ENCODE measurements at places on chromosomes 3 and 15.
A peak's percentile ranks its signal among the peaks of the same experiment; 100 is the strongest.

GRCh38 chr15:100253640-100254039, 88.1 kb downstream of the ADAMTS17 start:
- DNase-seq: no peak

- no peak for DNase-seq
Measured at GRCh38 chr15:40329804-40330203, 6.3 kb downstream of the INAFM2 start.

GRCh38 chr3:179652447-179653095, at the start of gene USP13:
Gene USP13 (plus strand): TSS chr3:179653040. CDS start chr3:179653226, 186 bp downstream.
- peak; percentile 88 for DNase-seq

DNA sequence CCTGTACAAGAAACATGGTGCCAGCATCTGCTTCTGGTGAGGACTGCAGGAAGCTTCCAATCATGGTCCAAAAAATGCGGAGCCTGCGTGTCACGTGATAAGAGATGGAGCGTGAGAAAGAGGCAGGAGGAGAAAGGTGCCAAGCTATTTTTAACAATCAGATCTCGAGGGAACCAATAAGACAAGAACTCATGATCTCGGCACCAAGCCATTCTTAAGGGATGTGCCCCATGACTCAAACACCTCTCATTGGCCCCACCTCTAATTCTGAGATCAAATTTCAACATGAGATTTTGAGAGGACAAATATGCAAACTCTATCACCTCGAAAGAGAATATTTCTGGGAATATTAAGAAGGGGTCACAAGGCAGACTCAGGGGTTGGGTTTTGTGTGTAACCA, 107.2 kb downstream of the PYDC2 start:
- DNase-seq: no peak

DNA sequence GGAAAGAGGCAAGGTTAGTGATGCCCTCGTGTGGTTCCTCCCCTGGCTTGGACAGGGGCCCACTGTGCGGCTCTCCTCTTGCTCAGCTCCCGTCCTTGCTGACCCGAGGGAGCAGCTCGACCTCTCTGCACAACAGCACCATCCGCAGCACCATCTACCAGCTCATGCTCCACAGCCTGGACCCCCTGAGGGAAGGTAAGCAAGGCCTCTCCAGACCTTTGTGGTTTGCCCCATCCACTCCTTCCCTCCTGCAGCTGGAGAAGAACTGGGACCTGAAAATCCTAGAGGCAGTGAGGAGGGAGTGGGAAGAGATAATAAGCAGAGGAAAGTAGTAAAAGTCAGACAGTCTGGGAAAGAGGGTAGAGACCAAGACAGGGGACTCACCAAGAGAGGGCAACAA, 17.8 kb downstream of the SLC24A1 start:
- no peak for DNase-seq

DNA sequence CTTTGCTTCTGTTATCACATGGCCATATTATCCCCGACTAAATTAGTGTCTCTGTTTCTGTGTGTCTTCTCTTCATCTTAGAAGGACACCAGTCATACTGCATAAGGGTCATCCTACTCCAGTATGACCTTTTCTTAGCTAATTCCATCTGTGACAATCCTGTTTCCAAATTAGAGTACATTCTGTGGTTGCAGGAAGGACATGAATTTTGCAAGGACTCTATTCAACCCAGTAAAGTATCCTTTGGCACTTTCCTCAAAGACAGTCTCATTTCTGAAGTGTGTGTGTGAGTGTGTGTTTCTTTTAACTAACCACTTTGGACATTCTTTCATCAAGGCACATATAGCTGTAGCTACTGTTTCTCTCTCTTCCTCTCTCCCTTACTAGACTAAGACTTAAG, 15.2 kb upstream of the MME start:
- DNase-seq: no peak

DNA sequence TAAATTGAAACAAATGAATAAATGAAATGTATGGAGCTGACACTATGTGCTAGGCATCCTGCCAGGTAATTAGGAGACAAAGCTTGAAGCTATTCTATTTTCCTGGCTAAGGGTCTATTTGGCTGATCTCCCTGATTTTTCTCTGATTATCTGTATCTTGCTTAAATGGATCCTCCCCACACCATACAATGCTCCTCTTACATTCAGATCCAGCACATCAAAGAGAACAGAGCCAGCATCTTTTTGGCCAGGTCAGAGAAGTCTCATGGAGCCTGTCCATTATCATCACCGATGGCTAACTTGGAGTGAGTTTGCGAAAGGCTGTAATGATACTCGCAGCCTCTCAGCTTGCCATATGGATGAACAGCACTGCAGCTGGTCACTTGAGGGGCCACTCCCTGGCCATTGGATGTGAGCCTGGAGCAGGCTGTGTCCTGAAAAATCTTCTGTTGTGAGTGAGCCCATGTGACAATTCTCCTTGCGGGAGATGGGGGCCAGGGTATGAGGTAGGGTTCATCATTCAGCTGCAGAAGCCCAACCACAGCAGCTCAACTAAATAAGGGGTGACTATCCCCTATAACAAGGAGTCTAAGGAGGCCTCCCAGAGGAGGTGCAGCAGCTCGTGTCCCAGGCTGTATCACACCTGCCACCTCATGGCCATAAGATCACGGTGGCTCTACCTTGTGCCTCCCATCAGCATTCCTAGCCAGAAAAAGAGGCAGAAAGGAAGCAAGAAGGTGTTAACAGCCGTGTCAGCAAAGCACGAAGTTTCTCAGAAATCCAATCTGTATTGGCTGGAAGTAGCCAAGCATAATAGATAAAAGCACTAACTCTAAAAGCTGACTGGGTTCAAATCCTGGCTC, 69.3 kb upstream of the ST8SIA2 start:
- no peak for DNase-seq

- DNase-seq: no peak
Measured at GRCh38 chr3:18870642-18871041, 277.7 kb upstream of the KCNH8 start.

All from fibroblast of skin of right quadriceps (primary cell).